CD4-positive, alpha-beta T cell treated with Interferon alpha-2 for 1 hour (primary cell): ENCODE measurements at places on chromosomes 7 and 10.

DNA sequence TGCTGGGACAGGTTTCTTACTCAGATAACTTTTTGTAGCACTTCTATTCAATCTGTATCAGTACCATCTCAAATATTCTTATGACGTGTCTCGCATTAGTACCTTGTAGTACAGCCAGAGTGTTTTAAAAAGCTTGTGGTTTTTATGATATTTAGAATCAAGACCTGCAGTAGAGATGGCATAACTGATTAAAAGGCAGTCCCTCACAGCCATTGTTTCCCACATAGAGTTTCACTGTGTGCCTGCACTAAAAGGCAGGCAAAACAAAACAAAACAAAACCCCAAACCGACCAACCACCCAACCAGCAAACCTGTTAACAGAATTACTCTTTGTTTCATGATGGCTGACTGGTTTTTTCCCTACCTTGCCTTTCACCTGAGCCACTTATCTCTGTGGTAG, 221.3 kb upstream of the DGKB start:
- DNase-seq, result no peak

DNA sequence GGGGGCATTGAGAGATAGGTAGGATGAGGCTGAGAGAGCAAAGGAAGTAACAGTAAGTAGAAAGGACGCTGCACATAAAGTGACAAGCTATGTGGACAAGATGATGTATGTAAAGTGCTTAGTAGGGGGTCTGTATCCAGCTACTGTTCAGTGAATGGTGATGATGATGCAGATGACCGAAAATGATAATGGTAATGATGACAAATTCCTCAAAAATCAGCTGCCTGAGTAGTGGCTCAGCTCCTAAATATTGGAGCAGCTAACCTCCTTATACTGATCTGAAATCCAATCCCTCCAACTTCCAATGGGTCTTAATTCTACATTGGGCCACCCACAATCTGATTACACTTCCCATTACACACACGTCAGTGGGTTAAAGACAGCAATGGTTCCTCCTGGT, 27.1 kb upstream of the KCNMA1 start:
- no peak for DNase-seq

- DNase-seq, result no peak
Measured at GRCh38 chr7:127799535-127800305, 147.7 kb downstream of the SND1 start.

GRCh38 chr10:3484306-3485056, 300.5 kb downstream of the KLF6 start:
- no peak for DNase-seq

- no peak for DNase-seq
Measured at GRCh38 chr10:129887381-129887905, 76.6 kb downstream of the EBF3 start.

GRCh38 chr7:90677486-90678404, 81.6 kb downstream of the CDK14 start:
- no peak for DNase-seq

DNA sequence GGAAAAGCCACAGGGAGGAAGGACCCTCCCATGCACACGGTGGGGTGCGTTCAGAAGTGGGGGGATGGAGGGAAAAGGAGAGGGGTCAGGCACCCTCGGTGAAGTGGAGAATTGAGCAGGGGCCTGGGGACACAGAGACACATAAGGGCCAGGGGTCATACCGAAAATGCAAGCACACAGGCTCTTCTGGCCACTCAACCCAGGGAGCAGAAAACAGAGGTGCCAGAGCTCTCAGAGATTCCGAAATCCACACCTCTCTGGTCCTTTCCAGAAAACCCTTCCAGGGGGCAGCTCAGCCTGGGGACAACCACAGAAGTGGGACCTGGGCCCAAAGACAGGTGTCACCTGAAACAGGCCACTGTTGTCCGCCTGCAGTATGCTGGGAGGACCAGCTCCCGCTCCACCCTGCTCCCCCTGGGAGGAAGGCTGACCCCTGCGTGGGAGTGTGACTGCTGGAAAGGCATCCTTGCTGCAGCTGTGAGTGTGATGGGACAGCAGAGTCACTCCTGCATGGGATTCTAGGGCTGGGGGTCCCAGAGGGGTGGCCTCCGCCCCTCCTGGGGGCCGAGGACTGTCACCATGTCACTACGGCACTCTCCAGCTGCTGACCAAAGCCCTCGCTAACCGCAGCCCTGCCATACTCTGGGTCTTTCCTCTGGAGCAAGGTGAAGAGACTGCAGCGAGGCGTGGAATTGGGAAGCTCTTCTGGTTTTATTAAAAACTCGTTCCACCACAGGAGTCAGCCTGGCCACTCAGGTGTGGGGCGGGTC, 63.1 kb downstream of the TMEM209 start:
- DNase-seq, result no peak

- DNase-seq, result no peak
Measured at GRCh38 chr10:44242091-44242490, 142.8 kb downstream of the CXCL12 start.

DNA sequence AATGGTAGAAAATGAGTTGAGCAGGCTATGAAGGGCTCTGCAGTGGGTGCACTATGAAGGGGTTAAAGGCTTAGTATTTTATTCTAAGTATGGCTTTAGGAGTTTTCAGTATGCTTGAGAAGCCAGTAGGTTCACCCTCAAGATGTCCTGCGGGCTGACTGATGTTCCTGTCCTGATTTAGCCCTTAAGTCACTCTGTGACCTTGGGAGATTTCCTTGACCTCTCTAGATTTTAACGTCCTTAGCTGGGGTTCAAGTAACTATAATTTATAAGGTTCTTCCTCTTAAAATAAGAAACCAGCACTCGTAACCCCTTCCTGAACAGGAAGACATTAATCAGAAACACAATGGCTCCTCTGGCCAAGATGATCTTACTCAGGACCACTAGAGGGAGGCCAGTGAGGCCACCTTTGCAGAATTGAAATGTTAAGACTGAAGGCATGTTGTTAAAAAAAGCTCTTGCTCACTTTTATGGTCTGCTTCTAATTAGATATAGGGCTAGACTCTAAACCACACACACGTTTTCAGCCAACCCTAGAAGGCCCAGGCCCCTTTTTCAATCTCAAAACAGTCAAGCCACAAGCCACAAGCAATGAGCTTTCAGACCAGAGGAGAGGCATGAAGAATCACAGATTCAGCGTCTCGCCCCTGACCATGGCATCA, 41.9 kb downstream of the CDK1 start:
- no peak for DNase-seq

- DNase-seq, result no peak
Measured at GRCh38 chr10:133218891-133219290, 11.1 kb upstream of the UTF1 start.

GRCh38 chr10:3936422-3937040, 151.5 kb upstream of the KLF6 start:
- DNase-seq, result no peak

DNA sequence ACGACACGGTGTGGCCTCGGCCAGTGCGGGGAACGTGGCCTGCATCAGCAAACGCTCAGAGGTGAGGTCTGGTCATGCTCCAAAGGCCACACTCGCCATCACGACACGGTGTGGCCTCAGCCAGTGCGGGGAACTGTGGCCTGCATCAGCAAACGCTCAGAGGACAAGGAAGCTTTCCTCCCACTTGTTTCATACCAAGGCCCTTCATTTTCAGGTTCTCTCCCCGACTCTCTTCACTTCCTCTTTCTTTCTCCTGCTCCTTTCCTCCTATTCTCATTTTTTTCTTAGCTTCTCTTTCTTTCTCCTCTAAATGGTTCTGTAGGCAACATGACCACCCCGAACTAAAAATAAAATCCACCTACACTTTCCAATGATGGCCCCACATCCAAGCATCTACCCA, 384.4 kb upstream of the SHH start:
- DNase-seq, result no peak

GRCh38 chr7:80298201-80298600, 163.6 kb downstream of the GNAI1 start:
- no peak for DNase-seq

GRCh38 chr7:136942401-136942800, 73.9 kb downstream of the CHRM2 start:
- DNase-seq, result no peak

DNA sequence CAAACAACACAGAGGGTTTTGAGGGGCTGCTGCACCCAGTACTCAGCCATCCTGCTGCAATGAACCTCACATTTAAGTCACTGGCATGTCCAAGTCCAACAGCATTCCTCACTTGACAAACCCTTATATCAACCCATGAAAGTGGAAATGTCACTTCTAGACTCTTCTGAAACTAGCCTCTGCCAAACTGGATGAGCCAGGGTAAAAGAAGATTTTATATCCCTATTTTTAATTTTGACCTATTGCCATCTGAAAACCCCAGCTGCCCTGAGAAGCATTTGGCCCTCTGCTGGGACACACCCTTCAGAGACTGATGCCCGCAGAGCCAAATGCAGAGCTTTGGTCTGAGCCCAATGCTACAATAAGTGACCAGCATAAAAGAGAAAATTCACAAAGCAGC, 201.1 kb downstream of the ANK3 start:
- no peak for DNase-seq

- no peak for DNase-seq
Measured at GRCh38 chr10:72026278-72027111, 61.9 kb downstream of the SPOCK2 start.
